ENCODE measurements at places on chromosomes 6 and 20.

DNA sequence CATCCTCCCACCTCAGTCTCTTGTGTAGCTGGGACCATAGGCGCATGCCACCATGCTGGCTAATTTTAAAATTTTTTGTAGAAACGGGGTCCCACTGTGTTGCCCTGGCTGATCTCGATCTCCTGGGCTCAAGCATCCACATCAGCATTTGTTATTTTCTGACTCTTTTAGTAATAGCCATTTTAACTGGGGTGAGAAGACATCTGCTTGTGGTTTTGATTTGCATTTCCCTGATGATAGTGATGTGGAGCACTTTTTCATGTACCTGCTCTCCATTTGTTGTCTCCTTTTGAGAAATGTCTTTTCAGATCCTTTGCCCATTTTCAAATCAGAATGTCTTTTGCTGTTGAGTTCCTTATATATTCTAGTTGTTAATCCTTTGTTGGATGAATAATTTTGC lies 22.2 kb upstream of the TULP4 start:
- DNase-seq = no peak

- no peak for DNase-seq
Observed at GRCh38 chr6:139496654-139497344, 122.4 kb upstream of the CITED2 start.

DNA sequence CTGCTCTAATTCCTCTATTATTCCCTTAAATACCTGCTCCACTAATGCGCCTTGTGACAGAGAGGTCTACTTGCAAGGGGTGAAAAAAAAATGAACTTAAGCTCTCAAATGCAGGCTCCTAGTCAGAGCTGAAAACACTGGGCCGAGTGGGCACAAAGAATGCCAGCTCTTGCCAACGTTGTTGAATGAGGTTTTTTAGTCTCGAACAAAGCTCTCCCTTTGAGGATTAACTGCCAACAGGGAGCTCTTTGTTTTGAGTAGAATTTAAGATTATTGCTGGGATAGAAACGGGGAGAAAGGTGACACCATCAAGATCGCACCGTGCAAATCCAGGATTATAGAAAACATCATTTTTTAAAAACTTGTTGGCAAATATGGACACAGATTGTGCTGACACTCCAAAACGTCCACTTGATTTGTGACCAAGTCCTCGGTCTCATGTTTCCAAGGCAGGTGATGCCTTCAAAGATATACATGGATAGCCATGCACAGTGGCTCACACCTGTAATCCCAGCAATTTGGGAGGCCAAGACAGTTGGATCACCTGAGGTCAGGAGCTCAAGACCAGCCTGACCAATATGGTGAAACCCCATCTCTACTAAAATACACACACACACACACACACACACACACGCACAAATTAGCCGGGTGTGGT lies 163.2 kb downstream of the BMP7 start:
- DNase-seq = no peak

DNA sequence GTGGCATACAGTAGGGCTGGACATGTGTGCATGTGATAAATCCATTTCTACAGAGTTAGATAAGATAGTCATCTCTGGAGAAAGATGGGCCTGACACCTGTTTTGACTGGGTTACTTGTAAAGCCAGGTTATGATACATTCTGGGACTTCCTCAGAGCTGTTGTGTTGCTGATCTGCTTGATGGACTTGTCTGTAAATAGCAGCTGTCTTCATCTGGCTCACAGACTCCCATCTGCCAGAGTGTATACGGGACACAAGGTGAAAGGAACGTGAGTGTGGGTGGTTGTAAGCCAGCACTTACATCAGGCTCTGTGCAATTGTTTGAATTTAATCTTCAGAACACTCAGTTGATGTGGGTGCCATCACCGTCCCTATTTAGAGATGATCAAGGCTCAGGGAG lies 49.8 kb downstream of the ZDHHC14 start:
- DNase-seq = no peak

DNA sequence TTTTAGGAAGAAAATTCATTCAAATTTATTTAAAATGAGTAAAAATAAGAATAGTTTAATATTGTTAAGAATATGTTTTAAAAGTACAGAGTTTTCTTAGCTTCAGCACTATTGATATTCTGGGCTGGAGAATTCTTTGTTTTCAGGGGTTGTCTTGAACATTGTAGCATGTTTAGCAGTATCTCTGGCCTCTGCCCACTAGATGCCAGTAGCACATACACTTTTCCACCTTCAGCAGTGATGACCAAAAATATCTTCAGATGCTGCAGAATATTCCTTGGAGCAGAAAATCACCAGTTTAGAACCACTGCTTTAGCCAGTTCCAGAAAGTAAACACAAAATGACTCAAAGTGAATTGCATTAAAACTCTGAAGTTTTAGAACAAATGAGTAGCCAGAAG lies 19.4 kb upstream of the SDHAF4 start:
- DNase-seq = no peak

- no peak for DNase-seq
Observed at GRCh38 chr20:20614391-20614790, 98.1 kb downstream of the RALGAPA2 start.

- DNase-seq = no peak
Observed at GRCh38 chr6:126127659-126128058, 141.3 kb downstream of the TRMT11 start.

DNA sequence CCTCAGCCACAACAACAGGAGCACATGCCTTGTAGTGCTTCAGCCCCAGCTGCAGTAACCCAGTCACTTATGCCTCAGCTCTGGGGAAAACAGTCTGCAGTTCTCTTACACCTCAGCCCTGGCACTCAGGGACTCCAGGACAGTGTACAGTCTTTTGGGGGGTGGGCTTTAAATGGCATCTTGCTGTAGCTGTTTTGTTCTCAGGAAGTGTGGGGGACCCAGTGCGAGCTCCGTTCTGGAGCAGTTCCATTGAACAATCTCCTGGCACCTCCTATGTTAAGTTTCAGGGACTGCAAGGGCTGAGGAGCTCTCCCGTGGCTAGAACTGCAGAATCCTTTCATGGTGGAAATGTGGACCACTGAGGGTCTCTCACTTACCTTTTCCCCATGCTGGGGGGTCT lies 55.2 kb downstream of the PLCG1 start:
- no peak for DNase-seq

DNA sequence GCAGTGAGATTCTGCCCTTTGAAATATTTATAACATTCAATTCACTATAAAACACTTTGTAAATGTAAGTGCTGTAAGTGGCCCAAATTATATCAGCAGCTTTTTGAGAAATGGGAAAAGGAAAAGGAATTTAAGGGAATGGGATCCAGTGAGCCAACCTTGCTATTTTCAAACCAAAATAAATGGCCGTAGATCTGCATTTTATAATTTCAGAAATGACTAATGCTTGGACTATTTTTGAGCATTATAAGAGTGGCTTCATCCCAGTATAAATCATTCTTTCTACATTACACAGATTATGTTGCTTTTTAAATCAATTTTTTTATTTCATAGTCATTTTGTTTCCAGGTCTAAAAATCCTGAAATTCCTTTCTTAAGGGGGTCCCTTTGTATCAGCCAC lies 49.2 kb downstream of the ANKRD6 start:
- DNase-seq = no peak
